ENCODE measurements at places on chromosomes 16 and 17.

DNA sequence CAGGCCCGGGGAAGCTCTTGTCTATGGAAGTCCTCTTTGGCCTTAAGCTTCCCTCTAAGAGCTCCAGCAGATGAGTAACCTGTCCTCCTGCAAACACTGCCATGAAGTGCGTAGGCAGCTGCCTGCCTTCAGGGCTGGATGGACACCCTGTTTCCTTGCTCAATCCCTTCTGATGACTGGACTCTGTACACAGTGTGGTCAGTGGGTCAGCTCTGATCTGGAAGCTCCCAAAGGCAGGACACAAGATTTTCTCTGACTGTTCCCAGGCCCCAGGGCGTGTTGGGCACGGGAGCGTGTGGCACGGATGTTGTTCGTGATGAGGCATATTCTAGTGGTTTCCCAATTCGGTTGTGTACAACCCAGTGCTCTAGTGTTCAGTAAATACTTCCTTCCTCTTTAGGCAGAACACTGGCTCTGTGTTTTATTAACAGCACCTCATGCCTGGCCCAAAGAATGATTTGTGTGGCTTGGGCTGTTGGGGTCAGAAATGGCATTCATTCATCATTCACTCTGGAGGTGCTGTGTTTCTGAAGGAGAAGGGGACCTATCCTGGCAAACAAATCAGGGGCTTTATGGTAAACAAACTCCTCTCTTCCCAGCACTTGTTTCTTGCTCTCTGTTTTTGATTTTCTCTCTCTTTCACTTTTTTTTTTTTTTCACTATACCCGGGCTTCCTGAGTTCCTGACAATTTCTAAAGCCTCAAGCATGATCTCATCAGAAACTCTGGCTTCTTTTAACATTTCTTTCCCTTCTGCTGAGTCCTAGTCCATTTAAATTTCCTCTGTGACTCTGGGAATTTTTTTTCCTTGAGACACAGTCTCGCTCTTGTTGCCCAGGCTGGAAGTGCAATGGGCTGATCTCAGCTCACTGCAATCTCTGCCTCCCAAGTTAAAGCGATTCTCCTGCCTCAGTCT, 12.0 kb upstream of the RNF157 start:
- peak; percentile 83 for ATAC-seq

DNA sequence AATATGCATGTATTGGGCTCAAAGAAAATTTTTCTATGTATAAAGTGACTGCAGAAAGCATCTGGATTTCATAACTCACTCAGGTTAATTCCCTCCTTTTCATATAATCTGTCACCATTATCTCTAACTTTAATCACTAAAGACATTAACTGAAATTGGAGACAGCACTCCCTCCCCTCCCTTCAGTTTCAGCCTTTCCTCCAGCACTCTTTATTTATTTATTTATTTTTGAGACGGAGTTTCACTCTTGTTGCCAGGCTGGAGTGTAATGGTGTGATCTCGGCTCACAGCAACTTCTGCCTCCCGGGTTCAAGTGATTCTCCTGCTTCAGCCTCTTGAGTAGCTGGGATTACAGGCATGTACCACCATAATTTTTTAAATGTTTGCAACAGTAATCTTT, 43.1 kb downstream of the CDH8 start:
- ATAC-seq, result no peak

- no peak for ATAC-seq
These were observed 8.1 kb downstream of the MRPL58 start for GRCh38 chr17:75020331-75021110.

DNA sequence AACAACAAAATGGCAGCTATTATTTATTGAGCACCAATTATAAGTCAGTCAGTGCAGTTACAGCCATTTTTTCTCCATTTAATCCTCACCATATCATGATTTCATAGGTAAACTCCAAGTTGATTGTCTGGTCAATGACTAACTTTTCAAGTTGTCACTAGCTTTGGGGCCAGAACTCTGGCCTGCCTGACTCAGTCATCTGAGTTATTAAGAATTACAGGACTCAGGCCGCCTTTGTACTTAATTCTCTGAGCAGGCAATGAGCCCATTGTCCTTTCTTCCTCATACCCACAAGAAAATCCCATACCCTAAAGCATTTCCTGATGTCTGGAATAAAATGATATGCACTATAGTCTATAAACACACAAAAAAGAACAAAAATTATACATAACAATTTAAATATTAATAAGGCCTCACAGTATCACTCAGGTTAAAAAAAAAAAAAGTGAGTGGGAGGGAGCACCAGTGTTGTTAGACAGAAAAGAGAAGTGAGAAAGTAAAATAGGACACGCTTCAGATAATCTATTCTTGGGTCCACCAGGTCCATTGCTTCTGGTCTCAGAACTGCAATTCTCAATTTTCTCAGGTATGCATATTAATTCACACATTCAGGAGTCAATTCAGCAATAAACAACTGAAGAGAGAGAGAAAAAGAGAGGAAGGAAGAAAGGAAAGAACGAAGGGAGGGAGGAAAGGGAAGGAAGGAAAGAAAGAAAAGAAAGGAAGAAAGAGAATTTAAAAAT, 70.2 kb downstream of the SPAG9 start:
- peak; percentile 36 for ATAC-seq

- no peak for ATAC-seq
These were observed 43.7 kb downstream of the CA4 start for GRCh38 chr17:60193482-60193881.

- ATAC-seq, result peak; percentile 75
These were observed 40.8 kb downstream of the CYB5B start for GRCh38 chr16:69465083-69465721.

- no peak for ATAC-seq
These were observed 4.2 kb upstream of the KRT24 start for GRCh38 chr17:40707745-40708144.

DNA sequence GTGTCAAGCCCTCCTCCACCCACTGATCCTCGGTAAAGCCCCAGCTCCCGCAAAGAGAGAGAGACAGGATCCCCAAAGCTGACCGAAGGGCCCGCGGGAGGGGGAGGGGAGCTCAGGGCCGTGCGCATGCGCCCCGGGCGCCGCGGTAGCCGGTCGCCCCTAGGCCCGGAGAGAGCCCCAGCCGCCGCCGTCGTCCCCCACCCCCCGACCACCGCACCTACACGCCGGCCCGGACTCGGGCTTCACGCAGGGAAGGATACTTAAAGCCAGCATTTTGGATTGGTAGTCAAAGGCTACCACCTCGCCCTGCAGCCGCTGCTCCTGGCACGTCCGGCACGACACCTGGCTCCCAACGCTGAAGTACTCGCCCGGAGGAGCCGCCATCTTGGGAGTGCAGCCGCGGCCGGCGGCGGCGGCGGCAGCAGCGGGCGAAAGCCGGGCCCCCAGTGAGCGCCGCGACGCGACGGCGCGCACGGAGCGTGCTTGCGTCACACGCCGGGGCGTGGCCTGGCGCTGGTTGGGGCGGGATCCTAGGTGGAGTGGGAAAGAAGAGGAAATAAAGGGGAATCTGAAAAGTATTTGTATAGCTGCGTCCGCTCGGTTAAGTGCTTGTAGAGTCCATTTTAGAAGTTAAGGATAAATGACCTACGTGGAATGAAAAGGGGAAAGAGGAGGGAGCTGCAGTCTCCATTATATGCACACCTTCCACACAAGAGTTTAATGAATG, at the start of gene LSM12:
Gene LSM12 (minus strand): TSS at position 468 of the 727 bp plus-strand sequence. CDS start 84 bp downstream, at position 384.
- ATAC-seq, result peak; percentile 85

- ATAC-seq, result no peak
These were observed 198.3 kb downstream of the SPECC1 start for GRCh38 chr17:20207262-20207985.

DNA sequence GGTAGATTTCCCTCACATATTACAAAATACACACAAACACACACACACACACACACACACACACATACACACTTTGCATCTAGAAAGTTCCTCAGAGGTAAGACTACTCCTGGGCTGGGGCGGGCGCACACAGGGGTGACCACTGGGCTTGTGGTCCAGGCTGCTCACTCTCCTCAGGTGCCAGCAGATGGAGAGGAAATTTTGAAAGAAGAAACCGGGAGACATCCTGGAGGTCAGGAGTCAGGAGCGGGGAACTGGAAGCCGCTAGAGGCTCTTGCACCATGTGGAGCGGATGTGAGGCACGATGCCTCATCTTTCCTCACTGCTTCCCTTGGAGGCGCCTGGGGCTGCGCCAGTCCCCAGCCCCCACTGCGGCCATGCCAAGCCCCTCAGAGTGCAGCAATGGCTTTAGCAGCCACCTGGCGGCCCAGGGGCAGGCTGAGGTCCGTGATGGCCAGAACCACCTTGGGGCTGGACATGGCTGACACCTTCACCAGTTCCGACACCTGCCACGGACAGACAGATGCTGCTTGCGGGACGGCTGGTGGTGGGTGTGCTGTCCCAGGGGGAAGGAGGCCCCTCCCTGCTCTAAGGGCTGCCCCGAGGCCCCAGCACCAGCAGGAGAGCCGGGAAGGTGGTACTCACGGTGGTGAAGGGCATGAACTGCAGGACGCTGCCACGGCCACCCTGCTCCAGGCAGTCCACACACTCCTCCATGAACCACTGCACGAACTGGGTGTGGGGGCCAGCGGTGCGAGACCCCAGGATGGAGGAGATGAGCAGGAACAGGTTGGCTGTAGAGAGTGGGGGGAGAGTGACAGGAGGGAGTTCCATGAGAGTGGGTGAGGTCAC, 4.1 kb downstream of the CSF3 start:
- no peak for ATAC-seq

GRCh38 chr17:36994438-36994837, 45.7 kb downstream of the AATF start:
- ATAC-seq, result no peak

Measured in activated CD4-positive, CD25-positive, alpha-beta regulatory T cell treated with anti-CD3 and anti-CD28 coated beads, Interleukin-2, amount 50 U/mL, for 24 hours (primary cell).